ENCODE measurements at places on chromosomes 2 and 18.

DNA sequence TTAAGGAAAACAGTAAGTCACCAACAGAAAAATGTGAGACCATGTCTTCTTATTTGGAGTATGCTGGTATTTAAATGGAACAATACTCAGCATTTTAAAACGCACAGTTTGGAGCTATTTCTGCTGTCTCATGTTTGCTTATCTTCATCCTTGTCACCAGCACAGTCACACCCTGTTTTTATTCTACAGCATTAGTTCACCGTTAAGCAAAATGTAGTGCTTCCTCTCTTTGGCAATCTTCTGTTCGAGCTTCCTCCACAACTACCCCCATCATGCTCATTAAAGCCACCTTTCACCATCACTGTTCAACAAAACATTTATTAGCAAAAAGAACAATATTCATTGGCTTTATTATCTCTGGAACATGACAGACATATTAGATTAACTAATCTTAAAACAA is 64.0 kb downstream of the SLC40A1 start:
- peaks cover 8% of the 10 kb centered on the region for H3K27me3 ChIP-seq
- no peaks in the 10 kb centered on the region for H3K4me1 ChIP-seq
- DNase-seq: no peak
- no peak overlapping the region for H3K27ac ChIP-seq
- H3K4me3 ChIP-seq: no peak overlapping the region

DNA sequence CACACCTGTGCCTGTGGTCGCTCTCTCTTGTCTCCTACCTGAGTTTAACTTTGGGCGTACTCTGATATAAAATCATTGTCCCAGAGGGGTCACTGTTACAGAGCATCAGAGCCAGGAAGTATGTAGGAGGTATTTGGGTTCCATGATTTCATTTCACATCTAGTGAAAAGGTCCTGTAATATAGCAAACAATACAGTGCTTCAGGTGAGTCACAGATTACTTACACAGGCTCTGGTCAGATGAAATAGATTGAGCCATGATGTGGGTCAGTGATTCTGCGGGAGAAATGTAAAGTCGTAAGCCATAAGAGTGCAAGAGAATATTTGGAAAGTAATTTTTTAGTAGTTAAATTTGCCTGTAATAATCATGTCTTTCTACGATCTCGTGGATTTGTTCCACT is 70.2 kb downstream of the SOCS6 start:
- no peak for DNase-seq
- H3K4me3 ChIP-seq: no peak overlapping the region
- no peaks in the 10 kb centered on the region for H3K36me3 ChIP-seq
- no peaks in the 10 kb centered on the region for H3K4me1 ChIP-seq

- no peaks in the 10 kb centered on the region for H3K27me3 ChIP-seq
- no peak for DNase-seq
- no peaks in the 10 kb centered on the region for H3K36me3 ChIP-seq
- no peak overlapping the region for H3K4me3 ChIP-seq
Measured at GRCh38 chr2:95272299-95272751, 1.9 kb upstream of the PROM2 start.

- no peak for DNase-seq
- H3K4me1 ChIP-seq: no peaks in the 10 kb centered on the region
- no peak overlapping the region for H3K27ac ChIP-seq
- H3K4me3 ChIP-seq: no peak overlapping the region
- H3K36me3 ChIP-seq: no peaks in the 10 kb centered on the region
Measured at GRCh38 chr2:62573936-62574335, 67.9 kb upstream of the TMEM17 start.

- H3K27ac ChIP-seq: no peak overlapping the region
- peaks cover 12% of the 10 kb centered on the region for H3K27me3 ChIP-seq
- H3K4me3 ChIP-seq: no peak overlapping the region
- no peaks in the 10 kb centered on the region for H3K36me3 ChIP-seq
- peaks cover 13% of the 10 kb centered on the region for H3K4me1 ChIP-seq
- DNase-seq: no peak
Measured at GRCh38 chr18:24485681-24486080, 25.2 kb downstream of the HRH4 start.

- no peak overlapping the region for H3K4me3 ChIP-seq
- DNase-seq: no peak
Measured at GRCh38 chr18:34730774-34731173, 20.7 kb downstream of the DTNA start.

DNA sequence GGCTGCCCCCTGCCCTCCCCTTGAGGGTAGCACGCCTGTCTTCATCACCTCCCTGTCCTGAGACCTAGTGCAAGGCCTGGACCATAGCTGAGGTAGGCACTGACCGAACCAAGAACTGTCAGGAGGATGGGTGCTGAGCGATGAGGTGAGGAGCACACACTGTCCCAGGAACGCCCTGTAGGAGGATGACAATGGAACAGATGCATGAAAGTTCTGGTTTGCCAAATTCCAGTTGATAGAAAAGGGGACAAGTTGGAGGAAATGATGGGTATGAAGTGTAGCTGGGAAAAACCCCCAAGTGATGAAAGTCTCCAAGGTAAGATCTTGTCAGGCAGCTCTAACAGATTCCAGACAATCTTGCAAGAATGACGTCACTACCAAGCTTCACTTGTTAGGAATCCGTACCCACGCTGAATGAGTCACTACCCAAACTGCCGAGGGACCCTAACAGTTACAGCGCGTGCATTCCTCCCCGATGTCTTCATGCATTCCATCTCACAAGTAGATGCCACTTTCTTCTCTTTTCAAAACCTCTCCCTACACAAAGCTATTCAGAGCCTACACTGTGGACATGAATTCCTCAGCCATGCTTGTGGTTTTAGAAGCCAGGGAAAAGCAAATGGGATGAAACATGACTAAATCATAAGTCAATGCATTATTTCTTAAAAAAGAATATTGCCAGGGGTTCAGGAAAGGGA is 27.6 kb downstream of the MRPL33 start:
- H3K27me3 ChIP-seq: no peaks in the 10 kb centered on the region
- peaks cover 11% of the 10 kb centered on the region for H3K36me3 ChIP-seq
- DNase-seq: no peak
- H3K4me1 ChIP-seq: no peaks in the 10 kb centered on the region
- no peak overlapping the region for H3K4me3 ChIP-seq
- no peak overlapping the region for H3K27ac ChIP-seq

DNA sequence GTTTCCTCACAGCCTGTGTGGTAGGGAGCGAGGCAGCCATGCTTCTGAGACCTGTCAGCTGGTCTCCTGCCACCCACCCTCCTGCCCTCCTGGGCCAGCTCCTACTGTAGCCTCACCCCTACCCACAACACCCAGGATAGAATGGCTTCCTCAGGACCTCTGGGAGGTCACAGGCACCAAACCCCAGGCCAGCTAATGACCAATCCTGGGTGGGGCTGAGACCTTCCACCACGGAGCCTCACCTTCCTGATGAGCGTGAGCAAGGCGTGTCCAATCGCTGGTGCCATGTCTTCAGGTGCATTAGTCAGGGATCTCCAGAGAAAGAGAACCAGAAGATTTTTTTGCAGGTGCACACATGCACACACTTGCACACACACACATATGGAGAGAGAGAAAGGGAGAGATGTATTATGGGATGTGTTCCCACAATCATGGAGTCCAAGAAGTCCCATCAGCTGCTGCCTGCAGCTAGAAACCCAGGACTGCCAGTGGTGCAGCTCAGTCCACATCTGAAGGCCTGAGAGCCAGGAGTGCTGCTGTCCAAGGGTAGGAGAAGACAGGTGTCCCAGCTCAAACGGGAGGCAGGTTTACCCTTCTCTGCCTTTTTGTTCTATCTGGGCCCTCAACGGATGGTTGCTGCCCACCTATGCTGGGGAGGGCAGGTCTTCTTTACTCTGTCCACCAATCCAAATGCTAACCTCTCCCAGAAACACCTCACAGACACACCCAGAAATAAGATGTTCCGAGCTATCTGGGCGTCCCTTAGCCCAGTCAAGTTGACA is 70.4 kb upstream of the HDAC4 start:
- H3K27me3 ChIP-seq: peaks cover 6% of the 10 kb centered on the region
- DNase-seq: no peak
- no peaks in the 10 kb centered on the region for H3K36me3 ChIP-seq
- no peak overlapping the region for H3K27ac ChIP-seq

DNA sequence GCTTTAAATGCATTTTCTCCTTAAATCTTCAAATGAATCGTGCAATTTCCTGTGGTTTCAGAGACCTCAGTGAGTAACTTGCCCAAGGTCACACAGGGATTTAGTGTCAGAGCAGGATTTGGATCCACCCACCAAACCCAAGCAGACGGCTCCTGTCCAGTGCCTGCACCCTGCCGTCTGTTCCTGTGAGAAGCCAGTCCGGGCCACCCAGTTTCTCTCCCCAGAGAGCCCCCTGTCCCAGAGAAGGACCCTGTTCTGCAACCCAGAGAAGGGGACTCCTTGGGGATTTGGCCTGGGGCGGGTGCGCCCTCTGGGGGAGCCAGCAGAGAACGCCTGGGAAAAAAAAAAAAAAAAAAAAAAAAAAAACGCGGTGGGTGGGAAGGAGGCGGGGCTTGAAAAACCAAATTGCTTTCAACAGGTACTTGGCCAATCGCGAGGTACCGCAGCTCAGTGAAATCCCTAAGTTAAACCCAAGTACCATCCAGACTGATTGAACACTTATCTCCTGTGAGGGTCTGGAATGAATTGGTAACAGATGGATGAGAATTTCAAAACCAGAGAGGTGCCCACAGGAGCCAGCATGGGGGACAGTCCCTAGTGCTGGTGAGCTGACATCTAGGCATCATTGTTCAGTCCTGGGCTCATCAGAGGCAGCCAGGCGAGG is 30.9 kb upstream of the REEP1 start:
- peaks cover 3% of the 10 kb centered on the region for H3K27me3 ChIP-seq
- H3K36me3 ChIP-seq: peaks cover 2% of the 10 kb centered on the region
- DNase-seq: peak; percentile 33
- no peak overlapping the region for H3K27ac ChIP-seq
- H3K4me3 ChIP-seq: peak overlapping the region; percentile 48
- peaks cover 5% of the 10 kb centered on the region for H3K4me1 ChIP-seq

- H3K4me1 ChIP-seq: no peaks in the 10 kb centered on the region
- H3K4me3 ChIP-seq: no peak overlapping the region
- H3K36me3 ChIP-seq: no peaks in the 10 kb centered on the region
- H3K27ac ChIP-seq: no peak overlapping the region
- DNase-seq: no peak
Measured at GRCh38 chr18:59229701-59230443, 9.9 kb downstream of the GRP start.

GRCh38 chr2:218857371-218858137 is 2.1 kb upstream of the WNT6 start:
- DNase-seq: no peak
- no peak overlapping the region for H3K27ac ChIP-seq
- H3K4me3 ChIP-seq: no peak overlapping the region
- H3K36me3 ChIP-seq: no peaks in the 10 kb centered on the region

DNA sequence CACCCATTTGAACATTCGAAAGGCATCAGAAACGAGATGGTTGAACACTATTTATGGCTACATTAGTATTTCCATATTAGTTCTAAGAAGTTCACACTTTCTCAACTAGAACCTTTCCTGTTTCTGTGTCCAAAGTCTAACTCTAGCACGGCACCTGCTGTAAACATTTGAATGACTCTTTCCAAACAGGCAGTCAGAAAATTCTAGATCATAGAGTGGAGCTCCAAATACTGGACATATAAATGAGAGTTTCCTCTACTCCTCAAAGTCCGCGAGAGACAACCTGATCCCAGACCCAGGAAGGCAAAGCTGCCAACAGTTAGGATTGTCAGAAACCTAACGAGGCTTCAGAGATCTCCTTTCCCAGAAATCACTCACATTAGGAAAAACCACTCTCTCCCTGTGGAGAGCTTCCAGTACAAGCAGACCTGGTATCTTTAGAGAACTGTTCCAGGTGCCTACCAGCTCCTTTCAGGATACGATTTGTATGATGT is 10.6 kb downstream of the RND3 start:
- no peak overlapping the region for H3K27ac ChIP-seq
- no peak overlapping the region for H3K4me3 ChIP-seq
- no peaks in the 10 kb centered on the region for H3K4me1 ChIP-seq
- no peaks in the 10 kb centered on the region for H3K27me3 ChIP-seq
- no peak for DNase-seq
- no peaks in the 10 kb centered on the region for H3K36me3 ChIP-seq

DNA sequence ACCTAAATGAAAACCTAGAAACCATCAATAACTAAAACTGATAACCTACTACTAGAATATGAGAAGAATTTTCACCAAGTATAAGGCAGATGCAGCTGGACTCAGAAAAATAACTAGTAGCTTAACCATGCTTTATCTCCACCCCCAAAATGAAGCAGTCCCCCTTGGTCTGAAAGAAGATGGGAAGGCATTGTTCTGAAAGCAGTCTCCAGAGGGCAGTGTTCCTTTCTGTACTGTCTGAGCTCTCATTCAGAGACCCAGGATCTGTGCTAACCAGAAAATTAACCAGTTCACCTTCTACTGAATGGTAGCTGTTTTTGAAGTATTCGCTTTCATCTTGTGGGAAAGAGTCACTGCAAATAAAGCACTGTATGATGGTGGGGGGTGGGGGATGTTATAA is 273.0 kb downstream of the PDE11A start:
- H3K27me3 ChIP-seq: peaks cover 4% of the 10 kb centered on the region
- no peak overlapping the region for H3K4me3 ChIP-seq
- DNase-seq: no peak
- H3K27ac ChIP-seq: no peak overlapping the region

- H3K27me3 ChIP-seq: no peaks in the 10 kb centered on the region
- H3K4me1 ChIP-seq: peaks cover 8% of the 10 kb centered on the region
- H3K4me3 ChIP-seq: no peak overlapping the region
Measured at GRCh38 chr2:63990072-63990471, 29.2 kb downstream of the VPS54 start.

GRCh38 chr2:9844576-9844975 is 1.3 kb downstream of the TAF1B start:
- H3K4me3 ChIP-seq: peak overlapping the region; percentile 94
- peaks cover 24% of the 10 kb centered on the region for H3K4me1 ChIP-seq
- peak overlapping the region; percentile 1 for H3K27ac ChIP-seq
- H3K27me3 ChIP-seq: no peaks in the 10 kb centered on the region
- no peak for DNase-seq
- peaks cover 13% of the 10 kb centered on the region for H3K36me3 ChIP-seq

DNA sequence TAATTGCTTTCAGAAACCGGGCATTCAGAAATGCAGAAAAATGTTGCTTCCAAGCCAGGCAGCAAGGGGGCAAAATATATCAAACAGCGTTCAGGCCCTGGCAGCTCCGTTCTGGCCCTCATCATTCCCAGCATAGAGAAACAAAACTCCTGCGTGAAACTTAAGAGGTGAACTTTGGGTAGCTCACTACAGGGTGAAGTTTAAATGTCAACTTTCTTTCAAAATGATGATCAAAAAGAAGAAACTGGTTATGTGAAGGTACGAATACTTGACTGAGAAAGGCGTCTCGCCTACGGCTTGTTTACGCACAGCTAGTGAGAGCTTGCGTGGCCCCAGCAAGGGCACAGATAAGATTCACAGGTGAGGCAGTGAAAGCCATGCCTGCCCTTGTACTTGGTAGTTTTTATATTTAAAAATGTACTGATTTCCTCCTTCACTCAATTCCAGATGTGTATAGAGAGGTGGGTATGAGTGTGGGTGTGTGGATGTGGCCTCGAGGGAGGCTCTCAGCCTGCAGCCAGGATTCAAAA is 127.5 kb downstream of the NFATC1 start:
- peak; percentile 31 for DNase-seq
- H3K36me3 ChIP-seq: peaks cover 10% of the 10 kb centered on the region
- H3K27ac ChIP-seq: peak overlapping the region; percentile 98

All from memory B cell (primary cell).